Stimulated activated CD4-positive, alpha-beta T cell treated with anti-CD3 and anti-CD28 coated beads, Interleukin-4, amount 100 ng/mL, for 1 hour (primary cell): ENCODE measurements at places on chromosomes 3 and 15.

GRCh38 chr15:45187894-45188830 lies at the start of gene SHF:
Gene SHF, minus strand, starts transcription at chr15:45187966. Its CDS starts 15 bp downstream, at chr15:45187951.
- peak; percentile 85 for DNase-seq

DNA sequence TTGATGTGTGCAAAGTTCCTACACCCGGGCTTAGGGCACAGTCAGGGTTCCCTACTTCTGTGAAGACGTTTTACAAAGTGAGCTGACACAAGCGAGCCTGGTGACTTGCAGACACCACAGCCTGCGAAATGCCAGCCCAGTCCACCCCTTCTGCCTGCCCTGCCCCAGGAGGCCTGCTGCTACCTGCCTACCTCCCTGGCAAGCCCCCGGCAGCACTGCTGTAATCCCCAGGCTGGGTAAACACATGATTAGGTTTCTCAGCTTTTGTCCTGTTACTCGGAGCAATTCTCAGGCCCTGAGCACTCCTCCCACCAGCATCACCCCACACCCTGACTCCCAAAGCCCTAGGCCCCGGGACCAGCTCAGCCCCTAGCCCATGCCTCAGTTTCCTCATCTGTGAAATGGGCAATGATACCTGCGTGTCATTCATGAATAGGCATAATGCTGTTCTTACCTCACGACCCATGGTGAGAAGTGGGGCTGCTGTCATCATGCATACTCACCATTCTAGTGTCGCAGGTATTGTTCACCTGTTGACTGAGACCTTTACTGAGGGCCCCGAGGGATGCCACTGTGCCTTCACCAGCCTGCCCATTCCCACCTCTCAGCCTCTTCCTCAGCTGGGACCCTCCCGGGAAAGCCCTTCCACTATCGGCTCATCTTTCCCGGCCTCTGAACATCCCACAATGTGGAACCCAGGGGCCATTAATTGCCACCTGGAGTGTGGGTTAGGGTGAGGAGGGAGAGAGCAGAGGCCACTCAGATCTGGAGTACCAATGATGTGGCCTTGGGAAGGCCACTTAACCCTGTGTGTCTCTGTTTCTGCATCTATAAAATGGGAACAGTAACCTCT lies 31.5 kb upstream of the SLC6A6 start:
- DNase-seq: no peak

- DNase-seq: no peak
These were observed 41.6 kb downstream of the MB21D2 start for GRCh38 chr3:192875971-192876565.

- DNase-seq: peak; percentile 77
These were observed at the start of gene MCF2L2 for GRCh38 chr3:183428447-183429211. Gene MCF2L2, minus strand, starts transcription at chr3:183428619. Its CDS starts 642 bp downstream, at chr3:183427977.

GRCh38 chr3:40143283-40144090 lies 166.0 kb upstream of the EIF1B start:
- no peak for DNase-seq

- DNase-seq: no peak
These were observed 29.1 kb downstream of the FLNB start for GRCh38 chr3:58037141-58037910.

GRCh38 chr3:128498127-128498626 lies 5.2 kb upstream of the GATA2 start:
- no peak for DNase-seq

- no peak for DNase-seq
These were observed 90.4 kb downstream of the FOXP1 start for GRCh38 chr3:71492974-71493771.
